Stomach (tissue), 19 donors: ENCODE measurements at places on chromosomes 11 and 22.

- no peak for DNase-seq
Measured at GRCh38 chr11:94649964-94650623, 82.9 kb downstream of the PIWIL4 start.

DNA sequence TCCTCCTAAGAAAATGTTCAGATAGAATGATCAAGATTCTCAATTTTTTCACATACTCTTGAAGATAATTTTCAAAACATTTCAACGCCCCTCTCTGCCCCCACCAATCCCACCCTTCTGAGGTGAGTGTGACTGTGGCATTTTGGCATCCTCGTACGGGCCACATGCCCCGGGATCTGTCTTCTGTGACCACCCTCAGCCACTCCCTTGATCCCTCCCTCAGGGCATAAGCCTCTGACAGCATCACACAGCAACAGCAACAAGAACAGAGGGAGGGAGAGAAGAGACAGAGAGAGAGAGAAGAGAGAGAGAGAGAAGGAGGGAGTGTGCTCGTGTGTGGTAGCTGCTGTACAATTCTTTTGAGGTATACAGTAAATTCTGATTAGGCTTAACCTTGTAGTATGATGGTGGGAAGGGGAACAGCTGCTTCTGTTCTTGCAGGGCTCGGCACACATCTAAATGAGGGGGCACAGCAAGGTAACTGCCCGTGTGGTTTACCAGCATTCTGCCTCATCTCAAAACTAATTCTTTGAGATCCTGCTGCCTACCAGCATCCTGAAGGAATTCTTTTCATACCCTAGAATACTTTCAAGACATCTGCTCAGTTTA, 21.4 kb downstream of the SCUBE2 start:
- no peak for DNase-seq

DNA sequence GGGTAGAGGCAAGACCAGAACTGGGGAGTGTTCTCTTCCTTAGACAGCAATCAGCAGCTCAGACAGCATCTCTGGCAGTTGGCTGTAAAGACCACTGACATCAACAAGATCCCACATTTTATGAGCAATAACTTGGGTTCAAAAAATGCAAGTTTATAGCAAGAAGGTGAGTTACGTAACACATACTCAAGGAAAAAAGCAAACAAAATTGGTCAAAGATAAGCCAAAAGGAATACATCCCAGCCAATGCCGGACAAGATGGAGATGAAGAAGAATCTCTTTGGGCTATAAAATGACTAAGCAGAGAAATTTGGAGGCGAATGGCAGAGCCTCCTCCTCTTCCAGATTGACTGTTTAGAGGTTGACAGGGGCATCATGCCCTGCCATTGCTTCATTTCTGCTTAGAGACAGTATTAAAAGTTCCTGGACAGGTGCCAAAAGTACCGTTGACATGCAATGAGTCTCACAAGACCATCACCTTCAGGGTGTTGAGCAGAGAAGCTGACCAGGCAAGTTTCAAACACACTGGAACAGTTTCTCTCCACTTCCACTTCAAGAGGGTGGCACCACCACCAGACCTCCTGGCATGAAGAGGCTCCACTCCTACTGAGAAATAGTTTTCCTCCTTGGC, 55.9 kb downstream of the ENDOD1 start:
- DNase-seq = no peak

GRCh38 chr11:36086366-36086765, 142.5 kb downstream of the LDLRAD3 start:
- DNase-seq = no peak

DNA sequence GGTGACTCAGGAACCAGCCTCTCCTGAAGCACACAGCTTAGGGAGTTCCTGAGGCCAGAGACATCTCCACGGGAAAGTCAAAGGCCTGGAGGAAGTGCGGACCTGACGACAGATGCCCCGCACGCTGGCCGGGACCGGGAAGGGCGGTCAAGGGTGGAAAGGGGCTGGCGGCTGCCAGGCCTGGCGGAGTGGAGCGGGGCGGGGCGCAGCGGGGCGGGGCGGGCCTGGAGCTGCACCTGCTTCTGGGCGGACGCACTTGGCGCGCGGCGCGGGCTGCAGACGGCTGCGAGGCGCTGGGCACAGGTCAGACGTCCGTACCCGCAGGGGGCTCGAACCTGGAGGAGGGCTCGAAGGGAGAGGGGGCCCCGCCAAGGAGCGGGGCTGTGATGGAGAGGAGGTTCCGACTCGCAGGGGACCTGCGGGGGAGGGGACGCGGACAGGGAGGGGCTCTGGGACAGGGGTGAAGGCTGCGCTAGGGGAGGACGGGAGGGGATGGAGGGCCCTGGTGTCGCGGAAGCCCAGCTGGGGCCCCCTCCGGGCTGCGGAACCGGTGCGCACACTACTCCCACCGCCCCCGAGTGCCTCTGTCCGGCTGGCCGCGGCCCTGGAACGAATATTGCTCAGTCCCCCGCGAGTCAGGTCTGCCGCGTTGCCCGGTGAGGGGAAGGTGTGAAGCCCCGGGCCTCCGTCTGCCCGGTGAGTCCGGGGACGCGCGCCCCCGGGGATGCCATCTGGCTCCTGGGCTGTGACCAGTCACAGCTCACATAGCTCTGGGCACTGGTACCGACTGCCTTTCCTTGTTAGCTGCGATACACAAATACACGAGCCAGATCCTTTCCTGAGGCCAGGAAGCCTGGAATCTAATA, at the start of gene TMEM45B:
Gene TMEM45B, plus strand, starts transcription at position 253 of the 866 bp plus-strand sequence. CDS start 36,635 bp downstream, outside the sequence.
- DNase-seq = peak; percentile 75

GRCh38 chr11:86101493-86101892, 32.6 kb upstream of the PICALM start:
- DNase-seq = no peak

- no peak for DNase-seq
Measured at GRCh38 chr22:47293368-47294221, 531.1 kb downstream of the TBC1D22A start.

- no peak for DNase-seq
Measured at GRCh38 chr22:42768385-42769035, 47.8 kb upstream of the A4GALT start.

DNA sequence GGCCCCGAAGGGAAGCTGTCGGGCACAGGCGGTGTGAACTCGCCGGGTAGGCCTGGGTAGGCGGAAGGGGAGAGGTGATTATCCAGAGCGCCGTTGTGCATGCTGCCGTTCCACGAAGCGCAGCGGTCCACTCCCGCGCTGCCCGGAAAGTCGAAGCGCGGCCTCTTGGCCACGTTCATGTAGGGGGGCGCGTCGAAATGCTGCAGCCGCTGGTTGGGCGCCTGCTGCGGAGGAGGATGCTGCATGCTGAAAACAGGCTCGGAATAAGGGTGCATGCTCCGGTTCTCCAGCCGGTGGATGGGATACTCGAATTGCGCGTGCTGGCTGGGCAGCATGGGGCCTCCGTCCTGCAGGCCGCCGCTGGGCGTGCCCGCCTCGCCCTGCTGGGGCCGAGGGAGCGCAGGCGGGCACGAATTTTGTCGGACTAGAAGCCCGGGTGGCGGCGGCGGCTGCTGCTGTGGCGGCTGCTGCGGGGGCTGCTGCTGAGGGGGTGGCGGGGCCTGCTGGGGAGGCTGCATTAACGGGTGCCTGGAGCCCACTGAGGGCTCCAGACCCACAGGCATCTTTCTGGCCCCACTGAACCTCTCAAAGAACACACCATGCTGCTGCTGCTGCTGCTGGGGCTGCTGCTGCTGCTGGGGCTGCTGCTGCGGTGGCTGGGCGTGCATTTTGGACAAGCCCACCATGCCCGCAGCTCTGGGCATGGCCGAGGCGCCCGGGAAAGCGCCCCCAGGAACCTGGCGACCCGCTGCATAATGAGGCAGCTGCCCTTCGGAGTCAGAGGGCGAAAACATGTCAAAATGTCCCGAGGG, 2.3 kb downstream of the MN1 start:
- peak; percentile 75 for DNase-seq

- no peak for DNase-seq
Measured at GRCh38 chr11:24514219-24514594, 17.4 kb downstream of the LUZP2 start.

GRCh38 chr11:61092280-61092766, 10.0 kb upstream of the CD5 start:
- peak; percentile 53 for DNase-seq

- no peak for DNase-seq
Measured at GRCh38 chr22:38285018-38285417, 12.2 kb upstream of the TMEM184B start.

DNA sequence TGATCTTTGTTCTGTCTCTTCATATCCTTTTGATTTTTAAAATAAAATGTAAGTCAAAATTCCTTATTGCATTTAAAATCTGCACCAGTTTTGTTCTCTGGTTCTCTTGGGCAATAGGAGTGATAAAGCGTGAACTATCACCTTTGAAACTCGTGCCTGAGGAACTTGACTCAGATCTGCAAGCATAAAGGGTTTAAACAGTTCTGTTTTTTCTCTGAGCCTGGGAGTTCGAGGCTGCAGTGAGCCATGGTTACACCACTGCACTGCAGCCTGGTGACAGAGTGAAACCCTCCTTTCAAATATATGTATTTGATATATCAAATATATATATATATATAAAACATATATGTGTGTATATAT, 38.9 kb upstream of the CLMP start:
- DNase-seq = no peak

GRCh38 chr22:35426801-35427140, 26.8 kb downstream of the MCM5 start:
- DNase-seq = no peak

DNA sequence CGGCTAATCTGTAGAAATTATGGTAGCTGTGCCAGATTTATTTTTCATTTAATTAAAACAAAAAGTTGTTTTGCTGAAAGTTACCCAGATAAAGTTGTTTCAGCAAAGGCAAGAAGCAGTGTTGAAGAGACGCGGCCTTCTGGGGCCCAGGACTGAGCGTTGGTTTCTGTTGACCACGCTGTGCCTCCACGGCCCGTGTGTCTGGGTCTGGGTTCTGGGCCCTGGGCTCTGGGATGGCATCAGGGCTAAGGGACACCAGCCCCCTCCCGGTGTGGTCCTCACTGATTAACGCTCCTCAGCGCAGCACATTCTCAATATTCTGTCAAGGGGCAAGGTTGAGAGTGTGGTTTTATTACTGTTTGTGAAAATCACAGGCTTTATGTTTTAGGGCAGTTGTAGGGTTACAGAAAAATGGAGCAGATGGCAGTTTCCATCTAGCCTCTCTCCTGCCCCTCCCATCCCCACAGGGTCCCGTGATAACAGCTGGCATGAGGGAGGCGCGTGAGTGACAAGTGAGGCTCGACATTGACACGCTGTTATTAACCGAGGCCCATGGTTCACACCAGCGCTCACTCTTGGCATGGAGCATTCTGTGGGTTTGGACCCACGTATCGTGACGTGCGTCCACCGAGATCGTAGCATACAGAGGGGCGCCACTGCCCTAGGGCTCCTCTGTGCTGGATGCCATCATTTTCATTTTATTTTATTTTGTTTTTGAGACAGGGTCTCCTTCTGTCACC, 1231.4 kb downstream of the BRD1 start:
- no peak for DNase-seq

DNA sequence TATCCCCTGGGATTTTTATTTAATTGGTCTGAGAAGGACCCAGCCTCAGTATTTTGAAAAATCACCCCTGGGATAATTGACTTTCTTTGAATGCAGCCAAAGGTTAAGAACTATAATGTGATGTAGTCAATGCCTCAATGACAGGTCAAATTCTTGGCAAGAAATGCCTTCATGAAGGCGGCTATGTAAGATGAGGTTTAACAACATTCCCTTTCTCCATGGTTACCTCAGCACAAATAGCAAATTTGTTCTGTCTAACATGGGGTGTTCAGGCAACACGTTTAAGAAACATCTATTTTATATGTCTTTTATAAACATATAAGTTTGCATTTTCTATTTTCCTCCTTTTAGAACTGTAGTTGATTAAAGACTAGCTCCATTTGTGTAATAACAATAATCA, 5.3 kb downstream of the SLN start:
- DNase-seq = no peak

DNA sequence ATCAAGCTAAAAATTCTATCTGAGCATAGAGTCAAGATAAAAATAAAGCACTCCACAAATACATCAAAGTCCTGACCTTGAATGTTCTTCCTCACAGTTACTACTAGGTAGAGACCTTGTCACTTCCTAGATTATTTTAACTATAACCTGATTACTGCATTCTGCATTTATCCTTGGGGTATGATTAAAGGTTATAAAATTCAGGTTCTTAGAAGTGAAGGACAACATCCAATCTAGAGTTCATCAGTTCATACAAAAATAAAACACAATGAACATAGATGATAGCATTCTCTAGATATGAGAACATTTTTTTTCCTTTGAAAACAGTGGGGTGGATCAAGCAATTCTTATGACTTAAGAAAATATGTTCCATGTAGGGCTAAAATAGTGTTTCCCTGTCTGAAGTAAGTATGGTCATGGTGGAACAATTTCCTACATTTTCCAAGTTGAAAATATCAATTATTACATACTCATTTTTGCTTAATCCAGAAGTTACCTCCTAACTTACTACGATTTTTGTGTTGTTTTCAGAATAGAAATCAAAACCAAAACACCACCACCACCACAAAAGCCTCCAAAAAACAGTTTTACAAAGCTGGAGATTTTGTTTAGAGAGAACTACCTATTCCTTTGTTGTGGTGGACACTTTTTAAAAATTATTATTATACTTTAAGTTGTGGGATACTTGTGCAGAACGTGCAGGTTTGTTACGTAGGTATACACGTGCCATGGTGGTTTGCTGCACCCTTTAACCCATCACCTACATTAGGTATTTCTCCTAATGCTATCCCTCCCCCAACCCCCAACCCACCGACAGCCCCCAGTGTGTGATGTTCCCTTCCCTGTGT, 112.0 kb upstream of the DDI1 start:
- DNase-seq = no peak

- no peak for DNase-seq
Measured at GRCh38 chr11:61413496-61413895, 16.3 kb downstream of the CPSF7 start.

DNA sequence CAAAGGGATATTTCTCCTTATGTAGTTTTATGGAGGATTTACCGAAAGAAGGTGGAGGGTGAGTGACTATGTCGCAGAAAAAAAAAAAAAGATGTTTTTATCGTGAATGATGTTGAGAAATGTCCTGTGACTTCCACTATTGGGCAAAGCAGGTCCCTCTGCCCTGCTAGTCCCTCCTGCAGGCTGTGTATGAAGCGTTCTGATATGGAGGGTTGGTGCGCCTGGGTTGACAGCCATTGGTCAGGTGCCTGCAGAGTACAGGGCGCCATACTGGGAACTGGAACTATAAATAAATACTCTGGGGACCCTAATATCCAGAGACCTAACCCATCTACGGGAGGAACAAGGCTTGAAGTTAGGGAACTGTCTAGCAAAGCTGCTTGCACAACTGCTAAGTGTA, 1.5 kb downstream of the IL17RA start:
- no peak for DNase-seq

DNA sequence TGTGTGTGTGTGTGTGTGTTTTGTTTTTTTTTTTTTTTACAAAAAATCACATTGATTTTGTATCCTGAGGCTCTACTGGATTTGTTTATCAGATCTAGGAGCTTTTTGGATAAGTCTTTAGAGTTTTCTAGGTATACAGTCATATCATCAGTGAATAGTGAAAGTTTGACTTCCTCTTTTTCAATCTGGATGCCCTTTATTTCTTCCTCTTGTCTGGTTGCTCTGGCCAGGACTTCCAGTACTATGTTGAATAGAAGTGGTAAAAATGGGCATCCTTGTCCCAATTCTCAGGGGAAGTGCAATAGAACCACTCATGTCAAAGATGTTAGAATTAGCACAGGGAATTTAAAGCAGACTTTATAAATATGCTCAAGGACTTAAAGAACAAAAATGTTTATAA, 32.6 kb upstream of the PRDM11 start:
- no peak for DNase-seq
